Myometrial cell (primary cell): ENCODE measurements at places on chromosomes 7 and 10. TPM values are rescaled to one million over a fixed set of nuclear protein-coding genes. Genes with fewer than 3 reads are reported as not detected.

Gene KIFBP
- 48.4 and 56.2 TPM in 2 replicates for total RNA-seq

Gene FBXL13
- 1.1 and 1.4 TPM in 2 replicates for total RNA-seq

Gene LLCFC1
- total RNA-seq: not detected in 2 replicates

Gene ZPBP
- not detected in 2 replicates for total RNA-seq

Gene ANXA8
- total RNA-seq: 1.8 and 5.5 TPM in 2 replicates

Gene AKR1C4
- not detected in 2 replicates for total RNA-seq

Gene SHH
- total RNA-seq: not detected in 2 replicates

Gene C7orf57
- total RNA-seq: 0.18 TPM in 1 of 2 replicates, not detected in the other

Gene DBF4
- total RNA-seq: 30.3 and 33.8 TPM in 2 replicates

Gene FIS1
- 232 and 308 TPM in 2 replicates for total RNA-seq

Gene PRLHR
- total RNA-seq: not detected in 2 replicates

Gene BAIAP2L1
- total RNA-seq: 0.71 and 1.2 TPM in 2 replicates

Gene NKX1-2
- total RNA-seq: not detected in 2 replicates

Gene ETV1
- 18.1 and 20.8 TPM in 2 replicates for total RNA-seq

Gene GPRIN2
- not detected in 2 replicates for total RNA-seq

Gene EVX1
- 0.86 TPM in 1 of 2 replicates, not detected in the other for total RNA-seq

Gene CYP2C9
- not detected in 2 replicates for total RNA-seq

Gene TDRD1
- total RNA-seq: 0.35 TPM in 1 of 2 replicates, not detected in the other

Gene FAM25A
- total RNA-seq: not detected in 2 replicates

Gene NUTM2E
- total RNA-seq: not detected in 2 replicates

Gene NPTX2
- not detected in 2 replicates for total RNA-seq

Gene PRKG1
- total RNA-seq: 0.71 and 2.6 TPM in 2 replicates

Gene CACUL1
- 18.3 and 19.9 TPM in 2 replicates for total RNA-seq

Gene GIMAP5
- total RNA-seq: not detected in 2 replicates

Gene ELAPOR2
- 0.29 and 6.4 TPM in 2 replicates for total RNA-seq

Gene BLNK
- total RNA-seq: not detected in 2 replicates

Gene XRCC2
- 2.3 and 2.8 TPM in 2 replicates for total RNA-seq

Gene ANKRD30A
- total RNA-seq: not detected in 2 replicates

Gene TRIM74
- not detected in 2 replicates for total RNA-seq

Gene CPXM2
- total RNA-seq: not detected in 2 replicates

Gene SH2B2
- 1.8 and 4.3 TPM in 2 replicates for total RNA-seq
